MG63 (cell line): ENCODE measurements at places on chromosomes 12 and 14. TPM values are rescaled to one million over a fixed set of nuclear protein-coding genes. Genes with fewer than 3 reads are reported as not detected.
A peak's percentile ranks its signal among the peaks of the same experiment; 100 is the strongest.

GRCh38 chr12:105330931-105331804 is 677 bp downstream of the C12orf75 start:
- DNase-seq, result peak; percentile 23

DNA sequence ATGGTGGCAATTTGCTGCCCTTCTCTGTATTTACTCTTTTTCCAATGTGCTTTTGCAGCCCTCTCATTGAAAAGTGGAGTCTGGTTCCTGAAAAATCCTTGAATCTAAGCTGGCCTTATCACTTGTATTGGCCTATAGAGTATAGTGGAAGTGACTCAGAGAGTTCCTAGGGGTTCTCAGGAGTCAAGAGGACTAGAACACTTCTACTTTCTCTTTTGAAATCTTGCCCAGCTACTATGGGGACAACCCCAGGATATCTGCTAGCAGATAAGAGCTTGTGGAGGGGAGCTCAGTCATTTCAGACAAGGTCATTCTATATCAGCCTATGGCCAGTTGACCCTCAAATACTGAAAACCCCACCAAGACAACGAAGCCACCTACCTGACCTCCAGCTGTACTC is 26.7 kb upstream of the WSCD2 start:
- DNase-seq, result no peak

GRCh38 chr12:57138526-57139272 is 8.7 kb downstream of the LRP1-AS start:
- peak; percentile 34 for DNase-seq

- no peak for DNase-seq
Measured at GRCh38 chr12:46944771-46945170, 119.0 kb upstream of the SLC38A4 start.

Gene TMEM30B
- not detected in 2 replicates for total RNA-seq

Gene LRP1
- 29.1 and 39.0 TPM in 2 replicates for total RNA-seq
